ENCODE measurements at places on chromosomes 13 and 19.

DNA sequence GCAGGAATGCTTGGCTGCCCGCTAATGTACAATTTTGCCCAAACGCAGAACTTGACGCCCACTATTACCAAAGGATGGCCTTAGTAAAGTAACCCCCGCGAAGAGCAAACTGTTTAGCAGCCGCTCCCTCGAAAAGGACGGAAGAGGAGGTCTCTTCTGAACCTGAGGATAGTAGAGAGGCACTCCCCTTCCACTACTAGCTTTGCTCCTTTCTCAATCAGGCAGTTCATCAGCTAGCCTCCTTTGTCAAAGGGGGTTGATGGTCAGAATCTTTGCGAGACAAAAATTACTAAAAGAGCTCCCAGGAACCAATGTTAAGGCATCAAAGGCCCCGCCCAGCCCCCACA is 534 bp downstream of the CAB39L start:
- H3K4me1 ChIP-seq: peaks cover 57% of the 10 kb centered on the region
- H3K36me3 ChIP-seq: peaks cover 11% of the 10 kb centered on the region
- no peaks in the 10 kb centered on the region for H3K27me3 ChIP-seq

DNA sequence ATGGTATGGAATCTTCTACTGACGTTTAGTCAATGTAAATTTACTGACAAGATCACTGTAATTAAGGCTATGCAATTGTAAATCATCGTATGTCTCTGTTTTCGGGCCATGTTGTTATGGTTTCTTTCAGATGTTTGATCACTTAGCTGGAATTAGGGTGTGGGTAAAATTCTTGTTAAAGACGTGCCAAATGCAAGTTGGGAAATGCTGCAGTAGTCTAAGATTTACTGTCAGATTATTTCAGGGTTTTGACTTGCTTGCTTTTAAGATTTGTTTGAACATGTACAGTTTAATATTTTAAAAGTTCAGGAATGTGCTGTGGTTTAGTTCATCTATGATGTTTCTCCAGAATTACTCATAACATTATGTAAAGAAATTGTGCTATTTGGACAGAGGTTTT is 10.8 kb downstream of the NDFIP2 start:
- peaks cover 18% of the 10 kb centered on the region for H3K36me3 ChIP-seq
- peaks cover 81% of the 10 kb centered on the region for H3K4me1 ChIP-seq
- peak overlapping the region; percentile 78 for H3K27ac ChIP-seq
- H3K4me3 ChIP-seq: peak overlapping the region; percentile 14
- no peak for DNase-seq

- peaks cover 10% of the 10 kb centered on the region for H3K4me1 ChIP-seq
- peaks cover 2% of the 10 kb centered on the region for H3K27me3 ChIP-seq
- H3K36me3 ChIP-seq: peaks cover 7% of the 10 kb centered on the region
- DNase-seq: peak; percentile 86
- H3K4me3 ChIP-seq: peak within 1 kb of the TSS; percentile 81
- peak within 1 kb of the TSS; percentile 54 for H3K27ac ChIP-seq
Measured at GRCh38 chr19:12064590-12065538, at the start of gene ZNF844. Gene ZNF844, plus strand, starts transcription at chr19:12064731. Its CDS starts 143 bp downstream, at chr19:12064874.

DNA sequence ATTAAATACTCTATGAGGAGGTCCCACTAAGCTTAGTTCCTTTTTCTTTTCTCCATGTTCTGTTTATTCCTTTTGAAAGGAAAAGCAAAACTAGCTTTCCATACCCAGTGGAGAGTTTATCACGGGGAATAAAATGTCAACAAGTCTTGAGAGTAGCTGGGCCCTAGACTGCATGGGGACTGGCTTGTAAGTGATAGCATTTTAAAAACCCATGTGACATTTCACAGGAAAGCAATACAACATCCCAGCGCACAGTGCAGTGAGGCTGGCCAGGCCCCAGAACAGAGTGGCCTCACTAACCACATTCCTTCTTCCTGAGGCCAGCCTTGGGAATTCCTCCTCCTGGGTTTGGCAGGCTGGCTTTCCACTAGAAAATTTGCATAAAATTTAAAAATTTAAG is 149.8 kb downstream of the DLEU7 start:
- H3K4me1 ChIP-seq: no peaks in the 10 kb centered on the region
- H3K4me3 ChIP-seq: no peak overlapping the region
- DNase-seq: no peak
- no peaks in the 10 kb centered on the region for H3K36me3 ChIP-seq

DNA sequence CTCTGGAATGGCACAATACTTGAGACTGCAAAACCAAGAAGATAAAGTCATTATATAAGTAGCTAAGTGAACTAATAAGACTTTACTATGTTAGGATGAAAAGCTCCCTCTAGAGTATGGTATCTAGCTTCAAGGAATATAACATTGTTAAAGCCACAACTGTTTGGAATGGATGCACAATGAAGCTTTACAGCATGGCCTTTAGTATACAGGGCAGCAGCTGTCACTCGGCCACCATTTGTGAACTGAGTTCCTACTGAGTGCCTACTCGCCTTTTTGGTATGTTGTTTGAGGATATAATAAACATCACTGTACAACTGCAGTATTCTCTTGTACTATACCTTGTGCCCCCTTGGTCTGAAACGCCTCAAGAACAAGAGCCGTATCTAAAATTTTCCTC is 6.8 kb downstream of the ALG5 start:
- H3K27me3 ChIP-seq: no peaks in the 10 kb centered on the region
- no peak overlapping the region for H3K27ac ChIP-seq
- H3K36me3 ChIP-seq: peaks cover 60% of the 10 kb centered on the region
- H3K4me3 ChIP-seq: no peak overlapping the region
- peaks cover 12% of the 10 kb centered on the region for H3K4me1 ChIP-seq
- DNase-seq: no peak

DNA sequence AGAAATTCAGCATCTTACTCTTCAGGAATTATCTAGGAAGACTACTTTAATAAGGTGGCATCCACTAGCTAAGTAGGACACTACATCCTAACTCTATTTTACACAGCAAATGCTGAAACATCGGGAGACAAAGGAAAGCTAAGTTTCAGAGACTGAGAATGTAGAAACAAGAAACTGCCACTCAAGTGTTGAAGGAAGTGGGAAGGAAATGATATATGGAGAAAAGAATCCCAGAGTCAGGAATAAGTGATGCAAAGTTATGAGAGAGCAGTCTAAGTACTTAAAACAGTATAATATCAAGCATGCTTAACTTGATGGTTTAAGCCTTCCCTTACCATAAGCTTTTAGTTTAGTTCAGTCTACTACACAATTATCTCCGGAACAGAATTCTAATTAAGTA is 52.4 kb downstream of the RBM26 start:
- H3K27ac ChIP-seq: no peak overlapping the region
- no peaks in the 10 kb centered on the region for H3K27me3 ChIP-seq
- peaks cover 38% of the 10 kb centered on the region for H3K36me3 ChIP-seq
- H3K4me3 ChIP-seq: no peak overlapping the region
- no peak for DNase-seq

GRCh38 chr19:7979011-7979410 is 26.4 kb downstream of the ELAVL1 start:
- no peak for DNase-seq
- H3K27ac ChIP-seq: no peak overlapping the region
- no peak overlapping the region for H3K4me3 ChIP-seq
- peaks cover 15% of the 10 kb centered on the region for H3K36me3 ChIP-seq
- H3K4me1 ChIP-seq: no peaks in the 10 kb centered on the region

DNA sequence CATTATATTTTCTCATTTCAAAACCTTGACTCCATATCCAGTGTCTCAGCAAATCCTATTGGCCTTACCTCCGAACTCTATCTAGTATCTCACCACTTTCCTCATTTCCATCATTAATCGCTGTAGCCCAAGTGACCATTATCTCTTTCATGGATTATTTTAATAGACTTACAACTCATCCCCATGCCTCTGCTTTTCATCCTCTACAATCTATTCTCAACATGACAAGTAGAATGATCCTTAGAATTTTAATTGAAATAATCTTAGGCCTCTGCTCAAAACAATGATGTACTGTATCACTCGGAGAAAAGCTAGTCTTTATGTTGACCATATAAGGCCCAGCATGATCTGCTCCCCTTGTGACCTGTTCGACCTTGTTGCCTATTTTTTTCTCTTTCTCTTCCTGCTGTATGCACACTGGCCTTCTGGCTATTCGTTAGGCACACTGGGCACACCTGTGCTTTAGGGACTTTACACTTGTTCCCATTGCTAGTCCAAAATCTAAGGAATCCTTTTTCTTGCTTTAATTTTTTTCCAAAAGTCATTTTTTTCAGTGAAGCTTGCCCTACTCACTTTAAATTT is 21.4 kb downstream of the DNAJC15 start:
- peaks cover 6% of the 10 kb centered on the region for H3K36me3 ChIP-seq
- peak overlapping the region; percentile 37 for H3K4me3 ChIP-seq
- peaks cover 64% of the 10 kb centered on the region for H3K4me1 ChIP-seq
- DNase-seq: no peak
- H3K27me3 ChIP-seq: no peaks in the 10 kb centered on the region

DNA sequence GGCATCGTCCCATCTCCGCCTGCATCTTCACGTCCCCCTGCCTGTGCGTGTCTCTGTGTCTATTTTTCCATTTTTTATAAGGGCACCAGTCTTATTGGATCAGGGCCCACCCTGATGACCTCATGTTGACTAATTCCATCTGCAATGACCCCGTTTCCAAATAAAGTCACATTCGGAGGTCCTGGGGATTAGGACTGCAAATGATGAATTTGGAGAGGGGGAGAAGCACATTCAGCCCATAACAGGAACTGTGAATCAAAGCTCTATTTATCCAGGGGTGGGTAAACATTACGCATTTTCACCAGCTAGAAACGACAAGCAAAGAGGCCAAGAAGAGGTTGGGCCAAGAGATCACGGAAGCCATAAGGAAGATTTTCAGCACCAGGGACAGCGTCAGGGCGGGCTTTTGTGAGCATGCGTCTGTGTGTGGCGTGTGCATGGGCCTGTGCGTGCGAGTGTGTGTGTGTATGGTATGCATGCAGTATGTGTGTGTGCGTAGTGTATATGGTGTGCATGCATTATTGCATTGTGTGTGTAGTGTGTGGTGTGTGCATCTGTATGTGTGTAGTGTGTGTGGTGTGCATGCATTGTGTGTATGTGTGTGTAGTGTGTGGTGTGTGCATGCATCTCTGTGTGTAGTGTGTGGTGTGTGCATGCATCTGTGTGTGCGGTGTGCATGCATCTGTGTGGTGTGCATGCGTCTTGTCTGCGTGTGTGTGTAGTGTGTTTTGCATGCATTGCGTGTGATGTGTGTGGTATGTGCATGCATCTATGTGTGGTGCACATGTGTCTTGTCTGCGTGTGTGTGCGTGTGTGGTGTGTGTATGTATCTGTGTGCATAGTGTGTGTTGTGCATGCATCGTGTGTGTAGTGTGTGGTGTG is 19.6 kb downstream of the CELF5 start:
- no peak overlapping the region for H3K4me3 ChIP-seq
- no peaks in the 10 kb centered on the region for H3K27me3 ChIP-seq
- no peak overlapping the region for H3K27ac ChIP-seq
- H3K4me1 ChIP-seq: no peaks in the 10 kb centered on the region

GRCh38 chr19:21094347-21095025 is 12.5 kb downstream of the ZNF714 start:
- DNase-seq: no peak
- peaks cover 19% of the 10 kb centered on the region for H3K36me3 ChIP-seq
- no peaks in the 10 kb centered on the region for H3K4me1 ChIP-seq
- H3K27me3 ChIP-seq: no peaks in the 10 kb centered on the region
- H3K27ac ChIP-seq: no peak overlapping the region

DNA sequence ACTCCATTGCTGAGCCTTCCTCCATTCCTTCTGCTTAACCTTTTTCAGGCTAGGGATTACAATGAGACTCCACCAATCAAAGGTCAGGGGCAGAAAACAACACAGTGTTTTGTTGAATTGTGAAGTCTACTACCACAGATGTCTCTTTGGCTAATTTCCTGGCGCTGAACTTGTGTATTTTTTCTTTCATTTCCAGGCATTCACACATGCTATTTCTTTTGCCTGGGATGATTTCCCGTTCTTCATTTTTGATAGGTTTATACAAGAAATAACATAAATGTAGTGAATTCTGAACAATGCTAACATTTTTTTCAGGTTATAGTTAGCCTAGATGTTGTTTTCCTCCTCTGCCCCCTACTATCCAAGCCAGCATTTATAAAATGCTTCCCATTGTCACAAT is 64.3 kb downstream of the OLFM4 start:
- H3K27me3 ChIP-seq: no peaks in the 10 kb centered on the region
- H3K27ac ChIP-seq: no peak overlapping the region
- no peaks in the 10 kb centered on the region for H3K36me3 ChIP-seq
- no peak for DNase-seq
- H3K4me3 ChIP-seq: no peak overlapping the region

GRCh38 chr13:74661851-74662250 is 527.6 kb upstream of the KLF12 start:
- H3K4me1 ChIP-seq: no peaks in the 10 kb centered on the region
- no peak overlapping the region for H3K27ac ChIP-seq
- peaks cover 4% of the 10 kb centered on the region for H3K27me3 ChIP-seq
- no peaks in the 10 kb centered on the region for H3K36me3 ChIP-seq

GRCh38 chr13:40403509-40404241 is 262.8 kb downstream of the FOXO1 start:
- DNase-seq: no peak
- peaks cover 9% of the 10 kb centered on the region for H3K4me1 ChIP-seq
- H3K27ac ChIP-seq: no peak overlapping the region
- H3K27me3 ChIP-seq: no peaks in the 10 kb centered on the region

- H3K36me3 ChIP-seq: no peaks in the 10 kb centered on the region
- DNase-seq: no peak
- H3K4me1 ChIP-seq: no peaks in the 10 kb centered on the region
- no peak overlapping the region for H3K4me3 ChIP-seq
- H3K27ac ChIP-seq: no peak overlapping the region
- no peaks in the 10 kb centered on the region for H3K27me3 ChIP-seq
Measured at GRCh38 chr13:63542770-63543169, 2127.1 kb upstream of the PCDH20 start.

GRCh38 chr19:58096884-58097283 is 1.1 kb downstream of the ZSCAN18 start:
- no peak for DNase-seq
- H3K27ac ChIP-seq: peak overlapping the region; percentile 13
- no peaks in the 10 kb centered on the region for H3K27me3 ChIP-seq
- peak overlapping the region; percentile 57 for H3K4me3 ChIP-seq
- peaks cover 27% of the 10 kb centered on the region for H3K36me3 ChIP-seq
- peaks cover 11% of the 10 kb centered on the region for H3K4me1 ChIP-seq

DNA sequence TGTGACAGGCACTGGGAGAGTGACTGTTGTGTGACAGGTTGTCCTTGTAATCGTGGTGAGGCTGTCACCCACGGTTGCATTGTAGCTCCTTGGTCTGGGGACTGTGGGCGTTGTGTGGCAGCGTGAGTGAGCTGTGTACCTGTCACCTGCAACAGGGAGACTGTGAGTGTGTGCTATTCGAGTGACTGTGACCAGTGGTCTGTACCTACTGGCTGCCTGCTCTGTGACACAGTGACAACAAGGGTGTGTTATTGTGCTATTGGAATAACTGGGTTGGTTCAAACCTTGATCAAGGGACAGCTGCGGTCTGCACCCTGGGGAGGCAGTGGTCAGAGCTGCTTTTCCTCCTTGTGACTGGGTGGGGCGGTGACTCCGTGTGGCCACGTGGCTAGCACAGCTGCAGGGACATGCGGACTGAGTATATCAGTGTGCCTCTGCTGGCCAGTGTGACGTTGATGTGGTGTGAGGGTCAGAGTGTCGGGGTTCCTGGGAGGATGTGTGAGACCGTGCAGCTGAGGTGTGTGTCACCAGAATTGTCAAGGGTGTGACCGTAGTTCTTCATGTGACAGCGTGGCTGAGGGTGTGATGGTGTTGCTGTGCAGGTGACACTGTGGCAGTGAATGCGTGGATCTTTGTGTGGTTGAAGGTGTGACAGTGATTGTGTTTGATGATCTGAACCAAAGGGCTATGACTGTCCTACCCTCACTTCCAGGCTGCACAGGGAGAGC is 10.1 kb upstream of the NFIX start:
- H3K27ac ChIP-seq: no peak overlapping the region
- H3K4me1 ChIP-seq: no peaks in the 10 kb centered on the region
- no peaks in the 10 kb centered on the region for H3K27me3 ChIP-seq
- H3K36me3 ChIP-seq: no peaks in the 10 kb centered on the region
- peak; percentile 27 for DNase-seq
- no peak overlapping the region for H3K4me3 ChIP-seq
